ENCODE measurements at places on chromosomes 12 and 14. TPM values are rescaled to one million over a fixed set of nuclear protein-coding genes. Genes with fewer than 3 reads are reported as not detected.

GRCh38 chr12:53840316-53840715 is 88.5 kb upstream of the CISTR start:
- H3K27me3 ChIP-seq, result peaks cover 14% of the 10 kb centered on the region
- no peak for DNase-seq
- no peak overlapping the region for H3K4me3 ChIP-seq
- no peaks in the 10 kb centered on the region for H3K4me1 ChIP-seq
- H3K27ac ChIP-seq, result no peak overlapping the region

DNA sequence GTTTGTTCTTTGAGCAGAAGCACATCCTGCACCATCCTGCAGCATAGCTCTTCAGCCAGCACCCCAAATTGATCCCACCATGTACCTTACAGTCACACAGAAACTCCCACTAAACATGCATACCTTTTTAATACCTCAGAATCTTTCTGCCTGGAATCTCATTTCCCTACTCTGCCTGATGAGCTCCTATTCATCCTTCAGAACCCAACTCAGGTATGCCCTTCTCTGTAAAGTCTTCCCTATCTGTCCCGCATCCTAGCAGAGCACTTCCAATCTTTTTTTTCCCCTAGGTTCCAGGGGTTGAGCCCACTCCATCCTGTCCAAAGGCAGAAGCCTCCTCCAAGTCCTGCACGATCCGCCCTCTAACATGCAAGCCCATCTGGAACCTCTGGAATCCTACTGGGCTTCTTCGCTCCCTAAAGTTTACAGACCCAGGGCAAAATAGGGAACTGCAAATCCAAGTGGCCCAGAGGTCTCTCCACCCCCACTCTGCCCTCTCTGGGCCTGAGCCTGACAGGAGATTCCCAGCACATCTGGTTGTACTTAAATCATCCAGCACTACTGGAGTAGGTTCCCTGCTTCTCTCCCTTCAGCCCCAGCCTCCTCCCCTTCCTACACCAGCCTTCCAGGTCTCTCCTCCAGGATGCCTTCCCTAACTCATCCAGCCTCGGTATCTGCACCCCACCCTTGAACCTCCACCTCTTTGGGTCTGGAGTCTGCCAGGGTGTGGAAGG is 4.1 kb upstream of the FIGNL2 start:
- no peak overlapping the region for H3K27ac ChIP-seq
- DNase-seq, result no peak
- no peak overlapping the region for H3K4me3 ChIP-seq

DNA sequence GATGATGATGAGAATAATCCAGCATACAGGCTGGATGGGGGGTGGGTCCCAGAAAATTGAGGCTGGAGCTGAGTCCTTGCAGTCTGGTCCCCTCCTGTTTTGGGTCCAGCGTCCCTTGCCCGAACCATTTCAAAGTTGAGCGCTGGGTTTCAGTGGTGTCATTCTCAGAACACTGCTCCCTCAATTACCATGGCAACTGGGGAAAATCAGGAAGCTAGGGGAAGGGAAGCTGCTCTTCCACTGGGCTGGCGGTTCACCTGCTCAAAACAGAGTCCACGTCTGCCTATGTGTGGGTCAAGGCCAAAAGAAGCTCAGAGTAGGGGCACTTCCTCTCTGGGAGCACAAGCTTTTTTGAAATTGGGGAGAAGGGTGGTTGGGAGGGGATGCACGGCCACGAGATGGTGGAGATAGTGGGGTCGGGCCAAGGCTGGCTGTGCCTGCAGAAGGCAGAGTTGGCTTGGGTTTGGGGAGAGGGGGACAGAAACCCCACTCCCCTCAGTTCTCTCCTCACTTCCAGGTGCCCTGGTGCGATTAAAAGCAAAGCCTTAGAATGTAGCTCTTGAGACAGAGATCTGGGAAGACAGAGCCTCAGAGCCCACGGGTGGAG is 1.7 kb upstream of the NOS1 start:
- no peaks in the 10 kb centered on the region for H3K36me3 ChIP-seq
- H3K27me3 ChIP-seq, result peaks cover 50% of the 10 kb centered on the region
- no peaks in the 10 kb centered on the region for H3K4me1 ChIP-seq
- H3K4me3 ChIP-seq, result no peak overlapping the region
- H3K27ac ChIP-seq, result no peak overlapping the region
- no peak for DNase-seq

GRCh38 chr12:120528861-120529525 is at the start of gene COQ5:
Gene COQ5 (minus strand): TSS chr12:120529158. CDS start chr12:120529141, 17 bp downstream.
- peak within 1 kb of the TSS; percentile 79 for H3K27ac ChIP-seq
- no peaks in the 10 kb centered on the region for H3K27me3 ChIP-seq
- peak; percentile 89 for DNase-seq
- peaks cover 15% of the 10 kb centered on the region for H3K4me1 ChIP-seq

- H3K27ac ChIP-seq, result no peak overlapping the region
- H3K27me3 ChIP-seq, result no peaks in the 10 kb centered on the region
- no peak for DNase-seq
- no peaks in the 10 kb centered on the region for H3K4me1 ChIP-seq
- no peaks in the 10 kb centered on the region for H3K36me3 ChIP-seq
These were observed 3.5 kb upstream of the KLRD1 start for GRCh38 chr12:10304161-10304574.

PLCZ1 gene
- polyA plus RNA-seq, result not detected

All from endothelial cell of umbilical vein (primary cell).